ENCODE measurements at places on chromosomes 5 and 9. TPM values are rescaled to one million over a fixed set of nuclear protein-coding genes. Genes with fewer than 3 reads are reported as not detected.
A peak's percentile ranks its signal among the peaks of the same experiment; 100 is the strongest.

- no peak for DNase-seq
These were observed 1233.2 kb upstream of the CDH6 start for GRCh38 chr5:29960323-29960722.

DNA sequence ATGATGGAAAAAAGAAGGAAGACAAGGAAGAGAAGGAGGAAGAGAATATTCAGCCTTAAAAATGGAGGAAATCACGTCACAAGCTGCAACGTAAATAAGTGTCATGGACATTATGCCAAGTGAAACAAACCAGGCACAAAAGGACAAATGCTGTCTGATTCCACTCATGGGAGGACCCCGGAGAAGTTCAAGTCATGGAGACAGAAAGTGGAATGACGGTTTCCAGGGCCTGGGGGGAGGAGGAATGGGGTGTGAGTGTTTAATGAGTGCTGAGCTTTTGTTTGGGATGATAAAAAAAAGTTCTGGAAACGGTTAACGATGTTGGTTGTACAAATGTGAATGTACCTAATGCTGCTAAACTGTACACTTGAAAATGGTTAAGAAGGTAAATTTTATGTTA is 439.5 kb downstream of the GADD45G start:
- no peak for DNase-seq

DNA sequence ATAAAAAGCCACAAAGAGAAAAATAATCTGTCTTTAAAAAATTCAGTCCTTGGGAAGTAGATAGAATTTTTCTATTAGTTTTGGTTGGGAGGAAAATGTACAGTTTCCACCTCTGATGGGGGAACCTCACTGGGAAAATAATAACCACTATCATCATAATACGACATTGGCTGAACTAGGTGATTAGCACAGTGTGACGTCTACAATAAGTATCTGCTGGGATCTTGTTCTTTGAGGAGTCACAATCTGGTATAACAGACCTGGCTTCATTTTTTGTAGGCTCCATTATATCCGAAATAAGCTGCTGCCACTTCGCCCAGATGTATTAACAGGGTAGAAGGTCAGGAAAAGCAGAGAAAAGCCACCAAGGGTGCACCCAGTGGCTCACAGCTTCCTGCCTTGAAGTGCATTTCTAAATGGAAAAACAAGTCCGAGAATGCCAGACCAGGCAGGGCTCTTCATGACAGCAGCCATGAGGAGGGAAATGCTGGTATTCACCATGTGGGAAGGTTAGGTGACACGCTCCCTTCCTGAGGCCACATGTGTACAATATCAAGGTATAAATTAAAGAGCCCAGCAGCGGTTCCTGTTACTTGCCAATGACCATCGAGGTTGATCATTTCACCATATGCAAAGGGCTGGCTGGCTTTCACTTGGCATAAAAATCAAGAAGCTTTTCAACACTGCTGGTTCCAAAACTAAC is 152.8 kb downstream of the PRELID2 start:
- no peak for DNase-seq

GRCh38 chr9:89555036-89555415 is 49.8 kb upstream of the GADD45G start:
- no peak for DNase-seq

- DNase-seq: no peak
These were observed 21.2 kb downstream of the ITK start for GRCh38 chr5:157201857-157202256.

- no peak for DNase-seq
These were observed 39.3 kb downstream of the SLC44A1 start for GRCh38 chr9:105283795-105284194.

DNA sequence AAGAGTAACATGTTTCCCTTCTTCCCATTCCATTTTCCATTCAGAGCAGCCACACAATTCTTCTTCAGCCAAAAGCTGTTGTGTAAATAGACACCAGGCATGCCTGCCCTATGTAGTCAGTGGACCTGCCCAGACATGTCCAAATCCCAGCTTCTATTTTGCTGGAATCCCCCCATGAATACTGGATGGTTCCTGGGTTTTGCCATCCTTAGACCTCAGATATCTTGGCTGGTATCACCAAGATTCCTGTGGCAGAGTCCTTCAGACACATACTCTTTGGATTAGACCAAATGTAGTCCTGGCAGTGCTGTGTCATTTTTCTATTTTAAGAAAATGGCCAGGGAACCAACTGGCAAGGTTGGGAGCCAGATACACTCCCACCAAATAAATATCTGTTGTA is 10.3 kb downstream of the FST start:
- DNase-seq: peak; percentile 65

DNA sequence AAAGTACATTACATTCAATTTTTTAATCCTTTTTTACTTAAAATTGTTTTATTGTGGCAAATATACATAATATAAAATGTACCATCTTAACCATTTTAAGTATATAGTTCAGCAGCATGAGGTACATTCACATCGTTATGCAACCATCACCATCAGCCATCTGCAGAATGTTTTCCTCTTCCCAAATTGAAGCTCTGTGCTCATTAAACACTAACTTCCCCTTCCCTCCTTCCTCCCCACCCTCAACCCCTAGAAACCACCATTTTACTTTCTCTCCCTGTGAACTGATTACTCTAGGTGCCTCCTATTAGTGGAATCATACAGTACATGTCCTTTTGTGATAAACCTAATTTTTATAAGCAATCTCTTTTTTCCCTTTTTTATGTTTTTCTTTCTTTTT is 15.6 kb downstream of the TEX53 start:
- no peak for DNase-seq

- DNase-seq: peak; percentile 54
These were observed 36.0 kb downstream of the NDUFS6 start for GRCh38 chr5:1836891-1837880.

DNA sequence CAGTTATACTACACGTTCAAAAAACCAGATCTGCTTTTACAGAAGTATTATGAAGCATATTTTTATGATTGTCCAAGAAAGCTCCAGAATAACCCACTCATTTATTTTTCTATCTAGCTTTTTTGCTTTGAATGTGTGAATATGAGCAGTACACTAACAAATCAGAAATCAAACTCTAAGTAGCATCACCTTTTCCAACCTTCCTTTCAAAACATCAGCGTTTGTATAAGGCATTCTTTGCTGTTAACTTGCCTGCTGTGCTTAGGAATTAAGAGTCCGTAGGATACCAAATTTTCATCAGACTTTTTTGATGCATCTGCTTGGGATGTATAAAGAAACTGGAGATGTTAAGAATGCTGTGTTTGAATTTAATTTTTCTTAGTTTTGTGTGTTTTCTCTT is 3.8 kb downstream of the TLE4 start:
- no peak for DNase-seq

GRCh38 chr5:148011398-148012137 is 52.2 kb upstream of the SPINK5 start:
- DNase-seq: no peak

DNA sequence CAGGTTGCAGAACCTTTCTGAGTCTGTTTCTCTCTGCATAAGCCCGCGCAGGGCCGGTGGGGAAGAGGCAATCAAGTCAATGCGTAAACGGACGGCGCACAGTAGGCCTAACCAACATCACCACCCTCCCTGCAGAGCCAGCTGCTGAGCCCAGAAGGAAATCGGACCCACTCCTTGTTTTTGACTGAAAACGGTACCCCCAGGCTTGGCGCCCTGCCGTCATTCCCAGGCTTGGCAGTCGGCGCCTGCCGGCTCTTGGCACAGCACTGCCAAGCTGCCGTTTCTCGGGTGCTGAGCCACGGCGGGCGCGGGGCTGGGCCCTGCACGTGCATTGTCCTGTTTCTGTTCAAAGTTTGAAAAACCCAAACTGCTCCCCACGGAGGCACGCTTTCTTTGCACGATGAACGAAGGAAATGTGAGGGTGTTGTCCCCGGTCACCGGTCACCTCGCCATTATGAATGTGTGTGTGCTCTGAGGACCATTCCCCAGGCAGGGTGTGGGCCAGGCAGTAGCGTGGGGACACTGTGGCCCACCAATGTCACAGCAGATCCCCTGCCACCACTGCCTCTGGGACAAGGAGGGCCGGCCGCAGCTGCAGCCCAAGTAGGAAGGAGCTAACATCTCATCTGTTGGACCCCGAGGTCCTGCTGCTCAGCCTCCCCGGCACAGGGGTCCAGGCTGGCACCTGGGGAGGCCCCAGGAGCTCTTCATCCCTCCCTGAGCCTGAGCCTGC is 20.1 kb downstream of the FIBCD1 start:
- DNase-seq: no peak

- no peak for DNase-seq
These were observed 3.3 kb upstream of the IRX1 start for GRCh38 chr5:3592298-3592697.

DNA sequence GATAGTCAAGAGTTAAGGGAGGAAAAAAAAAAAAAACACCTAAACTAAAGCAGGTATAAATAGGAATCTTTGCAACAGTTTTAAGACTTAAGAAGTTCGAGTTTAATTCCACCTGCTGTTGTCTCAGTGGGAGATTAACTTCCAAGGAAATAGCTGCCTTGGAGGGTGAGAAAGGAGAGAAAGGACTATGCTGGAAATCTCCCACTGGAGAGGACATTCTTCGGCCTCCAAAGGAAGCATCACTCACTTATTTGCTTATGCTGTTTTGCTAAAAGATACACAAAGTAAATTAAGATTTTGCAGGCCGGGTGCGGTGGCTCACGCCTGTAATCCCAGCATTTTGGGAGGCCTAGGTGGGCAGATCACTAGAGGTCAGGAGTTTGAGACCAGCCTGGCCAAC is 317.9 kb upstream of the MPDZ start:
- DNase-seq: no peak

GRCh38 chr5:160071516-160071915 is 47.7 kb downstream of the PWWP2A start:
- no peak for DNase-seq

GRCh38 chr5:55994495-55994997 is at the start of gene IL6ST:
IL6ST (minus strand) TSS chr5:55994963; CDS start chr5:55976278, 18,685 bp downstream.
- peak; percentile 85 for DNase-seq

DNA sequence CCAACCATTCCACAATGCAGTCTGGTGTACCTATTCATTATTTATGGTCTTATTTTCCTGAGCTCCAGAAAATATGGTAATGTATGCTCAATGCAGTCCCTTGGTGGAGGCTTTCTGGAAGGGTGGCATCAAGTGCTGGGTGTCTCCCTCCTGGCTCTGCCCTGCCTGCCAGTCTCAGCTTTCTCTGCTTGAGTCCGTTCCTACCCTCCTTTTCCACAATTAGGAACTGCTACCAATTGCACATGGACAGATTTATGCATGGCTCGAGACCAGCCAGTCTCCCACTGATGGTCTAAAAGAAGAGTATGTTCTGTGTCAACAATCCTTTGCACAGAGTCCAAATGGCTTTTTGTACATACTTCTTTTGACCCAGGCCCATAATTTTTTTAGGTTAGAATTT is 189.8 kb downstream of the TLE1 start:
- no peak for DNase-seq

DNA sequence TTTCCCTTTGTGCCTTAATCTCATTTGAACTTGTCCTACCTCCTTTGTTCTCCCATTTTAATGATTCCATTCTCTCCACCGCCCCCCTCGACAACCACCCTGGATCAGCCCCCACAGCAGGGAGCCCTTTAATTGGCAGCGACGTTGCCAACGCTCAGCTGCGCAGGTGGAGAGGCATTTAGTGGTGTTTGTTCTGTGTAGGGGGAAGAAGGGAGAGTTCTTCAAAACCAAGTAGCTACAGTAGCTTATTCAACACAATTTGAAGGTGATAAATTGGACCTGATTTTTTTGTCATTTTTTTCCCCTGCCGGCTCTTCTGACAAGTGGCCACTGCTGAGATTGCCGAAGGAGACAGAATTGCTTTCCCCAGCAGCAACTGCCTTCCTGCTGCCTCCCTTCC is 499.1 kb downstream of the CDK5RAP2 start:
- DNase-seq: no peak

DNA sequence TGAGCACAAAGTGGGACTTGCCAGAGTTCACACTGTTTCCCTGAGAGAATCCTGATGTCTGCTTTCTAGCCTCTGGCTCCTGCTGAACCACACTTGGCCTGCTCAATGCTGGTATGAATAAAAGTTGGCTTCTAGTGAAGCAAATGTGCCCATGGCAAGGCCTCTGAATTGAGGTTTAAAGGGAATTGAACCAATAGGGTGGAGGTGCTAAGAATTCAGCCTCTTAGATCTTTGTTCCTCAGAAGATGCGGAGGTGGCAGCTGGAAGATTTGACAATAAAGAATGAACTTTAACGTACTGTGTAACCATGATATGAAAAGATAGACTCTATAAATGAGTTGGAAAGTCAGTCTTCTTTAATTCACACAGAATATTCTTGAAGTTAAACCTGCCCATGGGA is 57.2 kb downstream of the RASGRF2 start:
- DNase-seq: no peak

DNA sequence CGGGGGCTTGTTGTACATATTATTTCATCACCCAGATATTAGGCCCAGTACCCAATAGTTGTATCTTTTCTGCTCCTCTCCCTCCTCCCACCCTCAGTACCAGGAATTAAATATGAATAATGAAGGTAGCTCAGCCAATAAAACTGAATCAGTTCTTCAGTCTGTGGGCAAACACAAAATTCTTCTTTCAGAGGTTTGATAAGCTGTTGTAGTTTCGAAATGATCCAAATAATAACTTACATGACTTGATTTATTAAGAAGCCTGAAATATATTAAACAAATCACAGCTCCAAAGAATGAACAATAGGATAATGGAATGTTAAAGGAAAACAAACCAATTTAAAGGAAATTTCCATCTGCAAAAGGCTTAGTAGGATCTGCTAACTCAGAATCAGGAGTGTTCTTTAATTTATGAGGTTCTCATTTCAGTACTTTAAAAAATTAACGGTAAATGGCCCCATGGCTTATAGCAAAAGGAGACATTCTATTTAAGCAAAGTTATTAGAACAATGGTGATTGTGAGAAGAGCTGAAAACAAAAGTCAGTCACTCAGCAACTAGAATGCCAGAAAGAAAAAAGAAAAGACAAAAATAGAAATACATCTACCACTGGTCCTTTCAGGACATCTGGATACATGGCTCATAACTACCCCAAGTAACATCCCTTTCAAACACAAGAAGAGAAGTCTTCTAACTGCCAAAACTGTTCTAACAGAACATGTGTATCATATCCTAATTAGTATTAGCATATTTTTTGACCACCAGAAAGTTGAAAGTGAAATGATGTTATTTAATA is 62.4 kb downstream of the NR3C1 start:
- no peak for DNase-seq

GRCh38 chr9:81530310-81530810 is 159.0 kb downstream of the TLE1 start:
- DNase-seq: no peak

Gene MYMK
- not detected for total RNA-seq

Gene DDX4
- not detected for total RNA-seq

Gene SPINK6
- not detected for total RNA-seq

Gene PCDHGA11
- total RNA-seq: 16.5 TPM

Gene DIPK1B
- not detected for total RNA-seq

Gene GGTA1
- total RNA-seq: not detected

Gene MCIDAS
- 0.29 TPM for total RNA-seq

Gene ADAMTS6
- 135 TPM for total RNA-seq
